ENCODE measurements at places on chromosomes 11 and 22.

GRCh38 chr22:38760477-38761201 is 4.8 kb upstream of the SUN2 start:
- DNase-seq: peak; percentile 64

DNA sequence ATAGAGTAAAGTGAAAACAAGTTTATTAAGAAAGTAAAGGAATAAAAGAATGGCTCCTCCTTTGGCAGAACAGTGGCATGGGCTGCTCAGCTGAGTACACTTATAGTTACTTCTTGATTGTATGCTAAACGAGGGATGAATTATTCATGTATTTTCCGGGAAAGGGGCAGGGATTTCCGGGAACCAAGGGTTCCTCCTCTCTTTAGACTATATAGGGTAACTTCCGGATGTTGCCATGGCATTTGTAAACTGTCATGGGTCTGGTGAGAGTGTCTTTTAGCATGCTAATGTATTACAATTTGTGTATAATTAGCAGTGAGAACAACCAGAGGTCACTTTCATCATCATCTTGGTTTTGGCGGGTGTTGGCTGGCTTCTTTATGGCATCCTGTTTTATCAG is 23.5 kb upstream of the SPTY2D1 start:
- DNase-seq: no peak

- DNase-seq: no peak
Measured at GRCh38 chr11:30801357-30801756, 215.2 kb upstream of the MPPED2 start.

GRCh38 chr11:70024773-70025045 is 53.4 kb upstream of the ANO1 start:
- DNase-seq: no peak

DNA sequence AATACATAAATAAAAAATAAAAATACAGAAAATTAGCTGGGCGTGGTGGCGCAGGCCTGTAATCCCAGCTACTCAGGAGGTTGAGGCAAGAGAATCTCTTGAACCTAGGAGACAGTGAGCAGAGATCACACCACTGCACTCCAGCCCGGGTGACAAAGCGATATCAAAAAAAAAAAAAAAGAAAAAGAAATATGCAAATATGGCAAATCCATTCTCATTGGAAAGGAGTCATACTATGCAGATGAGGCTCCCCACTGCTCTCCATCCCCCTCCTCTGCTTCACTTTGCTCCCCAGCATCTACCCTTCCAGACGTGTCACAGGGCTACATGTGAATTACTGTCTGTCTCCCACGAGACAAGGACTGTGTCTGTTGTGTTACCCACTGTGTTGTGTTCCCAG is 36.3 kb upstream of the PDGFB start:
- DNase-seq: no peak

- no peak for DNase-seq
Measured at GRCh38 chr22:39177456-39177775, 24.9 kb upstream of the CBX7 start.

GRCh38 chr22:16933291-16934282 is 74.4 kb downstream of the GAB4 start:
- DNase-seq: no peak

- DNase-seq: no peak
Measured at GRCh38 chr11:134524896-134525845, 113.1 kb upstream of the B3GAT1 start.

DNA sequence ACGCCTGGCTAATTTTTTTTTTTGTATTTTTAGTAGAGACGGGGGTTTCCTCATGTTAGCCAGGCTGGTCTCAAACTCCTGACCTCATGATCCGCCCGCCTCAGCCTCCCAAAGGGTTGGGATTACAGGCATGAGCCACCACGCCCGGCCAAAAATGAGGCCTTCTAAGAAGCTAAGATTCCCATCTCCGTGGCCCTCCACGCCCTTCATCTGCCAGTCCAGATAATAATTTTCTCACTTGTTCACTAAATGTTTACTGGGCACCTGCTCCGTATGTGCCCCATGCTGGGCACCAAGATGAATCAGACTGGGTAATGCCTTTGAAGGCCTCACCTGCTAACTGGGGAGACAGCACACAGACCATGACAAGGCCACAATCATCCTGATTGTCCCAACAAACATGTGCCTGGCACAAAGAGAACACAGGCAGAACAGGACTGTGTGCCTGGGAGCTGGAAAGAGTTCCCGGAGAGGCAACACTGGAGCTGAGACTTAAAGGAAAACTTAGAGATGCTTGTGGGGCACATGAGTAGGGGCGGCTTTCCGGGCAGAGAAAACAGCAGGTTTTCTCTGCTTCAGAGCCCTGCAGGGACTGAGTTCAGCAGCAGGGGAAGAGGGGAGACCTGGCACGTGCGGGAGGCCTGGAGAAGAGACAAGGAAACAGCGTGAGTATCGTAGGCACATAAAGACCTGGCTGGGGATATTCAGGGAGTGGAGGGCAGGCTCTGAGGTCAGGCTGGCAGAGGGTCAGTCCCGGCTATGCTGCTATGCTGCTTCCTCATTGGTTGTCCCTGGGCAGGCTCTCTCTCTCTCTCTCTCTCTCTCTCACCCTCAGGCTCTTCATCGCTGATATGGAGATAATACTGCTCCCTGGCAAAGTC is 2.4 kb downstream of the KIAA0930 start:
- no peak for DNase-seq

Data from tongue (tissue), 3 donors.